NCI-H510A (cell line): ENCODE measurements at places on chromosomes 6 and 20.

GRCh38 chr6:133806382-133807140, 82.4 kb upstream of the TCF21 start:
- DNase-seq: no peak

GRCh38 chr6:160054271-160054670, 67.3 kb upstream of the SLC22A1 start:
- no peak for DNase-seq

DNA sequence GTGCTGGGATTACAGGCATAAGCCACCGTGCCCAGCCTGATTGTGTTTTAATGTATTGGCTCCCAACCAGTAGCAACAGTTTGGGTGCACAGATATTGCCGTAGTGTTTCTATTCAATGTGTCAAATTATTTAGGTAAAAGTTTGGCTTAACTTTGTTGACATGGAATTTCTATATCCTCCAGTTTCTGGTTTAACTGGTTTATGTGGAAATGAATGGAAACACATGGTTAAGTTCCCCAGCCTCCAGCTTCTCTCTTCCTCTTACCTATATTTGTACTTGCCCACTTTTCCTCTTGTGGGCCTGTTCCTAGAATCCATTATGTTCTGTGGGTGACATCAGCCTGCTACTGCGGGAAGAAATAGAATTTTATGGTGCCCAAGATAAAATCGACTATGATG, 53.9 kb upstream of the ESR1 start:
- no peak for DNase-seq

DNA sequence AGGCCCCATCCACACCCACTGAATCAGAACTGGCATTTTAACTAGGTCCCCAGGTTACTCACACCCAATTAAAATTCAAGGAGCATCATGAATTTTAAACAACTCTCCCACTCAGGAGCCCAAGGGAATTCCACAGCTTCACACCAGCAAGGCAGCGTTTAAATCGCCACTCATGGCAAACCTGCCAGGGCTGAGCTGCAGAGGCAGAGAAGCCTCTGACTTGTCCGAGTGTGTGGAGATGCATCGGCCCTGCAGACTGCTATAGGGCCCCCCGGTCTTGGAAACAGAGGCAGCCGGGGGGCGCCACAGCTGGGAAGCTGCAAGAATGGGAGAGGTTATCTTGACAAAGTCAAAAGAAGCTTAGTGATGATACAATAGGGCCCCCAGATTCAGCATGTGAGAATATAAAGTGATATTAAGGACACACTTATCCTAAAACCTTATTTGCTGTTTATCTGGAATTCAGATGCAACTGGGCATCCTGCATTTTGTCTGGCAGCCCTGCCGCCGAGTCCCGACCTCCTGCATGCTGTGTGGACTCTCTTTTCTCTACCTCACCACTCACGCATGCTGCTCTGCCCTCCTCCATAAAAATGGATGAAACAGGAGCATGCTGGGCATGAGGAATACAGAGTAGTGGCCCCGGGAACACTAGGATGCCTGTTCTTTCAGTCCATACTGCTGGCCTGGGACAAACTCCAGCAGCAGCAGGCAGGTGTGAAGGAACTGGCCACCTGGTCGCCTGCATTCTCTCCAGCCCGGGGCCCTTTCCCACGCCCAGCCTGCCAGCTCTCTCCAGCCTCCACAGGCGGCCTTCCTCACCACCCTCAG, 126.1 kb downstream of the PXDC1 start:
- no peak for DNase-seq

DNA sequence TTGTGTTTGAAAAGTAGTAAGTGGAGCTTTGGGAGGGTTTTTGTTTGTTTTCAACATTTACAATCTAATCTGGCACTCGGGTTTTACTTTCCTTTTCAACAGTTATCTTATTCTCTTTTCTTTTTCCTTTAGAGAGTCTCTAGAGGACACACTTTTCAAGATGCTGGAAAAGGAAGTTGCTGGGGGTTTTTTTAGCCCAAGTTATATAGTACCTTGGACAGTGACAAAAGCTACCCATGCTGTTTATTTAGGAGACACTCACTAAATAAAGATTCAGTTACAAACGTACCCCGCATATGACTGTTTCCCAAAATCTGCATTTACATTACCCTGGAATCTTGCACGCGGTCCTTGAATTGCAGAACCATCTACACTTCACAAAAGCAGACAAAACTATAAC, 78.8 kb downstream of the MAP7 start:
- no peak for DNase-seq

GRCh38 chr6:130694606-130695005, 132.6 kb upstream of the SMLR1 start:
- no peak for DNase-seq

DNA sequence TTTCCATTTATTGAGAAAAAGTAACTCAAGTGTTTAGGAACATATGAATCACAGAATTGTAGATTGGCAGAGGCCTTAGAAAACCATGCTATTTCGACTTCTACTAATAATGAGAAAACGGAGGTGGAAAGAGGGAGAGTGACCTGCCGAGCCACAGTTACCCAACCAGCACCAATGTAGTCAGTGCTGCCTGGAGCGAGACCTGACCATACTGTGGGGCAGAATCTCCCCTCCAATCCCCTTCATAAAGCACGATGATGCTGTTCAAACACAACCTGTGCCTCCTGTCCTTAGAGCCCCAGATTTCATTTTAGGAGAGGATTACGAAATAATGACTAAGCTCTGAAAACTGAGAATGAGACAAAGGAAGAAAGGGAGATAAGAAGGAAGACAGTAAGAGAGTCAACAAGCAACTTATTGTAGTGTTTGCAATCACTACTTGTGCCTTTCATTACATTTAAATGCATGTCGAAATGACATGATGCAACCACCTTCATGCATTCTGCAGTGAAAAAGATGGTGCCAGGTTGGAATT, 70.6 kb downstream of the ATXN1 start:
- no peak for DNase-seq

DNA sequence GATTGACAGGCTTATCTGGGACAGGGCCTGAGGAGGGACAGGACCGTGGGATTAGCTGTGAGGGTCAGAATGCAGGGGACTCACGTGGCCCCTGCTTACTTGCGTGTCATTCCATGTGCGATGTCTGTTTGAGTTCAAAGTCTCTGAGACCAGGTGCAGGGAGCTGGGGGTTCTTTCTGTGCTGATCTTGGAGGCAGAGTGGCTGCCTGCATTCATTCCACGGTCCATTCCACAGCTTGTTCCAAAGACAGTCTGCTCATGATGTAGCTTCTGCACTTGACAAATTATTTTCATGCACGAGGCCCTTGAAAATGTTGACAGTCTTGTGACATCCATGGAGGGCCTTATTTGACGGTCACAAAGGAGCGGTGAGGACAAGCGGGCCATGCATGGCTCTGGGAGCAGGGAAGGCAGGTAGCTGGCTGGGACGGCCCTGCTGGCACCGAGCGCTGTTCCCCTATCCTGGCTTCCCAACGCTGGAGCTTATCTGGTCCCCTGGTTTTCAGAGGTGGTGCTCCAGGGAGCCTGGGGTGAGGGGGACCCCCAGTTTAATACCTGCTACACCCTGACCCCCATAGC, 156.3 kb upstream of the RNF24 start:
- DNase-seq: no peak

GRCh38 chr20:57707320-57707719, 2.5 kb downstream of the PMEPA1 start:
- no peak for DNase-seq

GRCh38 chr20:8019998-8020247, 362 bp upstream of the TMX4 start:
- DNase-seq: no peak

DNA sequence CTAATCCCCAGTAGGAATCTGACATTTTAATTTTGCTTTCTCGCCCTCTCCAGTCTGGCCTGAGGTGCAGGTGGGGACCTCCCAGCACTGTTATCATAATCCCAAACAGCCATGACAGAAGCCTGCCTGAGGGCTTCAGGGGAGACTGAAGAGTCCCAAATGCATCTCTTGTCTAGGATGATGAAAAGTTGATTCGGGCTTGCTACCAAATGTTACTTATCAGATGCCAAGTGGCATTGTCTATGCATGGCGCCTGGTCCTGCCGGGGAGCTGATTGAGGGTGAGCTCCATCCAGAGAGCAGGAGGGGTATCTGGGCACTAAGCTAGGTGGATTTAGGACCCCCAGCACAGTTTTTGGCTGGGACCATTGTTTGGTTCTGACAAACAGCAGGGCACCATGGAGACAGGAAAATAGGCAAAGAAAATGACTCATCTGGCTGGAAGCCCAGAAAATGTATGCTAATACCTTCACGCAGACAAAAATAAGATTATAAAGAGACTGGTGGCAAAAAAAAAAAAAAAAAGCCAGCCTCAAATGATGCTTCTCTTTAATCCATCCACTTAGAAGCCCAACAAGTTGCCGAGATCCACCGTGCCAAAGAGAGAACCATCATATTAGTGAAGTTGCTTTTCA, 513.7 kb upstream of the SULF2 start:
- no peak for DNase-seq

DNA sequence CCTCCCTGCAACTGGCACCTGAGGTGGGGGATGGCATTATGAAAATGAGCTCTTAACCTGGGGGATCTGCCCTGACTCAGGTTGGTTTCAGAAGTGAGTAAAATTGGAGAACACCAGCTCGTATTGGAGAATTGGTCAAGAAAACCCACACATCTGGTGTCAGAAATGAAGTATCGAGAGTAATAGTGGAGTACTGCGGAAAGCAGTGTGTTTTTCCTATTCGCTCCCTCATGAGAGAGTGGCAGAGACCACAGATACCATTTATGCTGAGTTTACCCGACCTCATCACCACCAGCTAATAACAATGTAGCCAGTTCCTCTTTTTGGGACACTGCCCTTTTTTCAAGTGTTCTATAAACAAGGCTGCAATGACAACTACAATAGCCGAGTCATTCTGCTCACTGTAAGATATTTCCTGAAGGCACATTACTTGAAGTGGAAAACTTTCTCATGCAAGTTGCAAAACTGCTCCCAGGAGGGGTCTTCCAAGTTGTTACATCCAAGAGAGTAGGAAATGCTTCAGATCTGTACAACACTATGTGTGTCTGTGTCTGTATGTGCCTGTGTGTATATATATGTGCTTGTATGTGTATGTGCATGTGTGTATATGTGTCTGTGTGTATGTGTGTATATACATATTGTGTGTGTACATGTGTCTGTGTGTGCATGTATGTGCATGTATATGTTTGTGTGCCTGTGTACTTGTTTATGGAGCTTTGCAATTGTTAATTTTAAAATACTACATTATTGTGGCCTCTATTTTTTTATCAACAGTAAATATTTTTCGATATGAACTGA, 106.0 kb upstream of the CST7 start:
- DNase-seq: no peak

- no peak for DNase-seq
Measured at GRCh38 chr6:147961481-147962141, 381.0 kb upstream of the SASH1 start.
